Temporal lobe (tissue), 4 donors: ENCODE measurements at places on chromosomes 2 and 18. TPM values are rescaled to one million over a fixed set of nuclear protein-coding genes. Genes with fewer than 3 reads are reported as not detected.

The TTR gene
- total RNA-seq, result 0.25 TPM

The C2orf74 gene
- total RNA-seq, result 9.1 TPM

The RAB6C gene
- total RNA-seq, result 0.98 TPM

The DNAH7 gene
- total RNA-seq, result 10.3 TPM

The CHRND gene
- total RNA-seq, result not detected

The IKZF2 gene
- total RNA-seq, result 8.1 TPM

The ALLC gene
- not detected for total RNA-seq

The GDF7 gene
- under 0.01 TPM for total RNA-seq

The EGR4 gene
- total RNA-seq, result not detected

The FAM237A gene
- not detected for total RNA-seq

The DLX2 gene
- total RNA-seq, result 5.7 TPM

The GCC2 gene
- total RNA-seq, result 25.8 TPM

The VIT gene
- not detected for total RNA-seq

The DPYSL5 gene
- 151 TPM for total RNA-seq

The QPCT gene
- total RNA-seq, result 9.6 TPM

The BCL11A gene
- total RNA-seq, result 89.5 TPM

The FEV gene
- total RNA-seq, result not detected

The ALMS1 gene
- total RNA-seq, result 49.9 TPM

The ANKZF1 gene
- total RNA-seq, result 25.3 TPM

The POTEC gene
- total RNA-seq, result not detected

The ACVR1C gene
- 4.2 TPM for total RNA-seq

The CIB4 gene
- not detected for total RNA-seq

The L3MBTL4 gene
- total RNA-seq, result 19.7 TPM

The ANKRD29 gene
- 2.0 TPM for total RNA-seq

The ST8SIA5 gene
- 13.3 TPM for total RNA-seq

The LYPD6B gene
- total RNA-seq, result 3.4 TPM

The PMAIP1 gene
- total RNA-seq, result 0.98 TPM
